ENCODE measurements at places on chromosomes 7 and 10.

DNA sequence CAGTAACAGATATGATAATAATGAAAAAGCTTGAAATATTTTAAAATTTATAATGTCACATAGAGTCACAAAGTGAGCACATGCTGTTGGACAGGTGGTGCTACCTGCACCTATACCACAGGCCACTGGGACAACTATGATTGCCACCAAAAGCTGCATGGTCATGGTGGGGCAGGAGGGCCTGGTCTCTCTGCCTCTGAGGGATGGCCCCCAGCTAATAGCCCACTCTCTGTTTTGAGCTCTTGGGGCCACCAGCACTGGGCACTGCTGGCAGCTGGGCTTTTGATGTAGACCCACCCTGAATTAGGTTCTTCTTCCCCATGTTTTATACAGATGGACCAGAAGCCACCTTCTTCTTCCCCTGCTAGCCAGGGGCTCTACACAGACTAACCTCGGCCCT lies 265.4 kb downstream of the KCND2 start:
- DNase-seq = no peak

DNA sequence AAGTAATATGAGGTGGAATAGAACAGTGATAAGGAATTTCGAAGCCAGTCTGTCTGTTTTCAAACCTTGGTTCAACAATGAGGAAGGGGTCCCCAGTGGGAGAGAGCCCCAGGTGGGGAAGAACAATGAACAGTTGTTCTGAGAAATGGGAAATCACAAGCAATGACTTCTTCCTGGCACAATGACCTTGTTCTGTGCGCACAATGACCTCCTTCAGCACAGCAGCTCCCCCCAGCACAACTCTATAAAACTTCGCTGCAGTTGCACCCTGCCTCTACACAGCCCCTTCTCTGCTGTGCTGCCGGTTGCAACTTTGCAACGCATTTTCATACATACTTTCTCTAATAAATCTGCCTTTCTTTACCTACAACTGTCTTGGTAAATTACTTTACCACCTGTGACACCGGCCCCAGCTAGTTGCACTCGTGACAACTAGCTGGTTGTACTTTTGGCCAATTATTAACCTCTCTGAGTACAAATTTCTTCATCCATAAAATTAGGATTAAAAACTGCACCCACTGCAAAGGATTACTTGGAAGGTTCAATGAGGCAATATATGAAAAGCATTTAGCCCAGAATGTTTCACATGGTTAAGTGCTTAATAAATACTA lies 40.5 kb downstream of the ASB4 start:
- no peak for DNase-seq

- no peak for DNase-seq
Observed at GRCh38 chr10:130028465-130028819, 64.4 kb upstream of the EBF3 start.

DNA sequence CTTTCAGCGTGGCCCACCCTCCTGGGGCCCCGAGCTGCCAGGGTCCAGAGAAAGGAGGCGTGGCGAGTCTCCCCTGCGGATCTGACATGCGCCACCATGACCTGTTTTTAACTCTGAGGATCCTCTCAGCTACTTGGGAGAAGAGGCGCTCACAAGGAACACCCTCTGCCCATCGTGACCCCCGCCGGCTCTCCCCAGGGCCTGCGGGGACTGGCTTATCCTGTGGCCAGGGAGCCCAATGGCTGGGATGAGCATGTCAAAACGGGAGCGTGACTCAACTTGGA lies 93.7 kb downstream of the EBF3 start:
- DNase-seq = no peak

DNA sequence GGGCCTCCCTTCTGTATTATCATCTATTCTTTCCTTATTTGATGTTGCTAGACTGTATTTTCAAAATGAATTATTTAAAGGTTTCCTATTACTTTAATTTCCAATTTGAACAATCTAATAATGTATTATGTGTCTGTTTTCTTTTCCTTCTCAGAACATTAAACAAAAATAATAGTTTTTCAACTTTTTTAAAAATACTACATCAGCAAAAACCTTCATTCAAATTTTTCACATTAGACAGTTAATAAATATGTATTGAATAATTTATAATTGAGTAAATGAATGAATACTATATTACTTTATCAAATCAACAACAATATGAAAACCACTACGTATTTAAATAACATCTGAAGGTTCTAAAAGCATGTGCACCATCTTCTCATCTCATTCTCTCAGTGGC lies 644.1 kb upstream of the SEMA3D start:
- DNase-seq = no peak

- no peak for DNase-seq
Observed at GRCh38 chr7:130263130-130263529, 3.5 kb upstream of the CPA2 start.

DNA sequence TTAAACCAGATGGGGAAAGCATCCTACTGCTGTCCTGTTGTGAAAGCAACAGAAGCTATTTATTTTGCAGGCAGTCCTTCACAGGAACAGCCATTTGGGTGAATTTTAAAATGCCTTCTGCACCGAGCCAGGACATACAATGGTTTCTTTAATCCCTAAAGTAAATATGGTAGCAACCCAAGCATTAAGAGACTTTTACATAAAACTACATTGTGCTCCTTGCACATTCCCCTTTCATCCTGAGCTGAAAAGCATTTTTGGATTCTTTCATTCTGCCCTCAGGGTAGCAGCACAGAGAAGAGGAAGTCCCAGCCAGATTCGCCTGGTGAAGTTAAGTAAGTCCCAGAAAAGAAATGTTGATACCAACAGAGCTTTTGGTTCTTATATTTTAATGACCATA lies 84.0 kb upstream of the FAM3C start:
- DNase-seq = no peak

DNA sequence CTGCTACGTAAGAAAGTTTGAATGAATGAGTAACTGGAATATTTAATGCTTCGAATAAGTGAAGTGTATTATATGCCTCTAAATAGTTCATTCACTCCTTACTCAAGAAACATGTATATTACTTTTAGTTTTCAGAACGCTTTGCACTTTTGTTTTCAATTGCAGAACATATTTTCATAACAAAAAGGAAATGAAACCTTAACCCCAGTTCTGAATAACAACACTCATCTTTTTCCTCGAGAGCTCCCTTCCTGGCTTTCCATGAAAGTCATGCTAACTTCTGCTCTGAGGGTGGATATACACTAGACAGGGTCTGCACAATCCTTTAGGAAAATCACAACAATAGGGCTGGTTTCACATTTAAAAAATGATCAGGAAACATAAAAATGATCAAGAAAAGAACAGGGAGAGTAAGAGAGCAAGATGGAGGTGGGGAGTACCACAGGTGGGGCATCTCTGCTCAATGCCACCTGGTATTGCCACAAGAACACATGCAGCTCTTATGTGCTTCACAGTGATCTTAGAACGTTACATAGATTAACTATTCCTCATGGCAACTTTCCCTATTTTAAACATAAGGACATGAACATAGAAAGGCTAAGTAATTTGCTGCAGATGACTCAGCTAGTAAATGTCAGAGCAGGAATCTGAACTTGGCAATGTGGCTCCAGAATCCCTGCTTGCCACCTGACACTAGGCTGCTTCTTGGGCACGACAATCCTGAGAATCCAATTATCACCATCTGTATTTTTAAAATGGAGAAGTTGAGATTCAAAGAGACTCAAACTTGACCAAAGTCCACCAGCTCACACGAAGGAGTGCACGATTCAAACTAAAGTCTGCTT lies 219.5 kb upstream of the AOAH start:
- DNase-seq = no peak

GRCh38 chr10:33247221-33247922 lies 87.1 kb downstream of the NRP1 start:
- DNase-seq = no peak
